Aorta (tissue), 5 donors: ENCODE measurements at places on chromosomes 3 and 15.

DNA sequence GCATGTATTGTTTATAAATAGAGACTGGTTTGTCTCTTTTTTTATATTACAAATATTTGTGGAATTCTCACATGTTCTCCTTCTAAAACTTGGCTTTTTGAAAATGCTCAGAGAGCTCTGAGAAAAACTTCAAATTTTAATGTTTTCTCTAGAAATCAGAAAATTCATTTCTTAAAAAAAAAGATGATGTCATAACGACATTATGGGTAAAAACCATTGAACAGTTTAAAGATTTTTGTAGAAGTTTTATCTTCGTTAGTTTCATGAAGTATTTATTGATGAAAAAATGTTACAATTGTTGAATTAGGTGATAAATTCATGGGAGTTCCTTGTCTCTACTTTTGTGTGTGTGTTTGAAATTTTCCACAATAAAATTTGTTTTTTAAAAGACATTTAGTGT, 81.3 kb downstream of the SATB1 start:
- no peak for DNase-seq

DNA sequence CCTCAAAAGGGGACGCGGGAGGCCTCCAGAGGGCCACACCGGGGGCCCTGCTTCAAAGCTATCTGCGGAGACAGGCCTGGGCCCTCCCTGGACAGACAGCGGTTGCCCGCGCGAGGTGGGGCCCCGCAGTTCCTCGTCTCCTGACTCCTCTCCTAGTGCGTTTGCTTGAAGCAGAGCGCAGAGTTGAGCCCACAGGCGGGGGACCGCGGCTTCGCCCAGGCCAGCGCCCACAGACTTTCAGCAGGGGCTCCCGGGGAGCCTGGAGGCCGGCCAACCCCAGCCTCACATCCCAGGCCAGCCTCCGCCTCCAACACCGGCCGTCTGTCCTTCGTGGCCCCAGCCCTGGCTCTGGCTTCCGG, 540 bp upstream of the ADAMTS7 start:
- no peak for DNase-seq

DNA sequence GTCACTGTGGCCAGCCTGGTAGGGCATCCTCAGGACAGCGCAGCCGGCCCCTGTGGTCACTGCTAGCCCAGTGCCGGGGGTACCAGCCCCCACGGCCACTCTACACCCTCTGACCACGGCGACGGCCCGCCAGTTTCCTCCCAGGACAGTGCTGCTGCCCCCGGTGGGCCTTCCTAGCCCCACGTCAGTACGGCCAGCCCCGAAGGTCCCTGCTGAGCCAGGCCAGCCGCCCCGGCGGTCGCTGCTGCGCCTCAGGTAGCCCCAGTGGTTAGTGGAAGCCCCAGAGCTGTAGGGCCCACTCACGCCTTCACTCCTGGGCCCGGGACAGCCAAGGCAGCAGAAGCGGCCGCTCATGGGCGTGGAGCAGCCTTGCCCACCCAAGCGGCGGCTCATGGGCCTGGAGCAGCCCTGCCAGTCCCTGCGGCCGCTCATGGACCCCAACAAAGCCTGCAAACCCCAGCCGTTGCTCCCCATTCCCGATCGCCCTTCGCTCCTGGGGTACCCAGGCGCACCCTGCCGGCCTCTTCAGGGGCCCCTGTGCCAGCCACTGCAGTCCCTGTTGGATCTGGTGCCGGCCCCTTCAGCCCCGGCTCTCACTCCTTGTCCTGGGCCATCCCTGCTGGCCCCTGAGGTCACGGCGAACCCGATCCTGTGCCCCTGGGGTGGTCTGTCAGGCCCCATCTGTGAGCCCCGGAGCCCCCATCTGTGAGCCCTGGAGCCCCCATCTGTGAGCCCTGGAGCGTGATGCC, 9.5 kb upstream of the ROPN1B start:
- peak; percentile 50 for DNase-seq

GRCh38 chr3:179971280-179971679, 65.5 kb downstream of the PEX5L start:
- DNase-seq = no peak

- peak; percentile 64 for DNase-seq
Observed at GRCh38 chr15:100526027-100526481, 2.7 kb downstream of the CERS3 start.

DNA sequence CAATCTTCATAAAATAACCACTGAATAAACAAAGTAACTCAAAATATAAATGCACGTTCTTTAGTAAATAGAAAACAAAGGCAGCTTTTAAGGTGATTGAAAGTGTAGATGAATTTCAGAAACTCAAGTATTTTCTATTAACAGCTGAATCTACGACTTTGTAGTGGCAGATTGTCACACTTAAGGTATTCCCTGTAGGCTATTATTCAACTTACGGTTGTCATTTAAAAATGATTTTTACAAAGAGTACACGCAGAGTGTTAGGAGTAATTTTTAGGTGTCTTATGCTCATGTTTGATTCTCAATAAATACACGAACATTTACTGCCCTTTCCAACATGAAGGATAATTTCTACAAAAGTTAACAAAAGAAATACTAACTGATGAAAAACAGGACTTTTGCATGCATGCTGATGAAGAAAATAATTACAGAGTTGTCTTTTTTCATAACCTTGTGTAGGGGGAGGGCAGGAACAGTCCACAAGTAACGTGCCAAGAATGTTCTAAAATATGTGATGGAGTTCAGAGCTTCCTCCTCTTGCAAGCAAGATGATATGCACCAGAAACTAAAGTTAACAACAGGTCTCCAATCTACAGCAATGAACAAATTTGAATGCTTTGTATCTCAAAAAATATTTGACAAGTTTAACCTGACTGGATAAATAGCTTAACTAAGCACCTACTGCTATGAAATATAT, 16.7 kb downstream of the DCBLD2 start:
- no peak for DNase-seq

GRCh38 chr15:62945063-62945462, 97.5 kb upstream of the TPM1 start:
- no peak for DNase-seq

GRCh38 chr3:63349583-63350573, 71.8 kb downstream of the SYNPR start:
- DNase-seq = peak; percentile 54

- no peak for DNase-seq
Observed at GRCh38 chr3:125281381-125281780, 68.8 kb upstream of the SLC12A8 start.

DNA sequence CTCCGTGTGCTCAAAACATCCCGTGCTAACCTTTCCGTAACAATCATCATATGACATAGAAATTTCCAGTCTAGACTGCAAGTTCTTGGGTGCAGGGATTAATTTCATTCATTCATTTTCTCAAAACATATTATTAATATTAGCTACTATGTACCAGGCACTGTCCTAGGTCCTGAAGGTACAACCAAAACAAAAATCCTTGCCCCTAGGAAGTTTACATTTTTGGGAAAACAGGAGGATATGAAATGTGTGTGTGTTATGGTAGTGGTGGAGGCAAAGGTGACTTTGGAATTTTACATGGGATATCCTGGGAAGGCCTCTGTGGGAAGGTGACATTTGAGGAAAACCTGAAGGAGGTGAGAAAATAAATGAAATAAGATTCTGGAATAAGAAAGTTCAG, 222.6 kb downstream of the LRRC3B start:
- DNase-seq = no peak

GRCh38 chr3:150699068-150699639, 4.6 kb downstream of the ERICH6 start:
- no peak for DNase-seq

- peak; percentile 39 for DNase-seq
Observed at GRCh38 chr15:100759698-100760356, 119.8 kb upstream of the ALDH1A3 start.

DNA sequence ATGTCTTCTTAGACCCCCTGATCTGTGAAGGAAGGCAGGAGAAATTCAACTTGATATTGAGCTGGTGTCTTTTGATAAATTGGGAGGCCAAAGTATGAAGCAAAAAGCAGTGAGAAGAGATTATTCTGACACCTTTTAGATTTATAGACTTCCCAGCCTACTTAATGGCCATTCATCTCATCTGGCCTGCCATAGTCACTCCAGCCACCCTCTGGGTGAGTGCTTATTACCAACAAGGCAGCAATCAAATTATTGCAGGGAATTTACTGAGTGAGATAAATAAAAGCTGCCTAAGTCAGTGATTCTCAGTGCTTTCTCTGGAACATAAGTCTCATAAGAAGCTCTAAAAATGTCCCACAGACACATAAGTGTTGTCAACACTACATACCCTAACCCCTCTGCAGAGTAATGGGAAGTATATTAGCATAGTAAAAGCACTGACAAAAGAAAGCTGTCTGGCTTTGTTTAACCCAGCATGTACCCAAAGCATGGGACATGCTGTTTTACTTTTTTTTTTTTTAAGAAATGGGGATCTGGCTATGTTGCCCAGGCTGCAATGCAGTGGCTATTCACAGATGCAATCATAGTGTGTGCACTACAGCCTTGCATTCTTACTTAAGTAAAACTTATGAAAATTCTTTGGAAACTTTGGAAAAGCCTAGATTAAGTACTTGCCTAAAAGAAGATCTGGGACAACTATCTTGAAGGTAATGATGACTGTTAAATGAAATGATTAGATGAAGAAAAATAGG, 725.3 kb downstream of the TUSC7 start:
- no peak for DNase-seq

DNA sequence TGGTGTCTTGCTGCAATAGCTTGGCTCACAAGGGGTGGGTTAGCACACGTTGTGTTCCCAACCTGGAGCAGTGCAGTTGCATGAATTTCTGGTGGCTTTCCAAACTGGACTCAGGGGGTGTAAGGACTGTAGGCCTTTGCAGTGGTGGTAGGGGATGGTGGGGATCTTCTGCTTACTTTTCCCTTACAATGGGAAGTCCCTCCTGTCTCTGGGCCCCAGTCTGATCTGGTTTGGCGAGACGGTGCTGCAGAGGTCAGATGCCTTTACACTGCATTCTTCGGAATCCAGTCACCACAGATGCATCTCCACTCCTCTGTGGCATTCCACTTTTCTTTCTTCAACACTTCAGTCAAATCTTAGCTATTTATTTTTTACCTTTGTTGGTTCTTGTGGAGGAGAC, 132.1 kb downstream of the DOCK3 start:
- DNase-seq = no peak

DNA sequence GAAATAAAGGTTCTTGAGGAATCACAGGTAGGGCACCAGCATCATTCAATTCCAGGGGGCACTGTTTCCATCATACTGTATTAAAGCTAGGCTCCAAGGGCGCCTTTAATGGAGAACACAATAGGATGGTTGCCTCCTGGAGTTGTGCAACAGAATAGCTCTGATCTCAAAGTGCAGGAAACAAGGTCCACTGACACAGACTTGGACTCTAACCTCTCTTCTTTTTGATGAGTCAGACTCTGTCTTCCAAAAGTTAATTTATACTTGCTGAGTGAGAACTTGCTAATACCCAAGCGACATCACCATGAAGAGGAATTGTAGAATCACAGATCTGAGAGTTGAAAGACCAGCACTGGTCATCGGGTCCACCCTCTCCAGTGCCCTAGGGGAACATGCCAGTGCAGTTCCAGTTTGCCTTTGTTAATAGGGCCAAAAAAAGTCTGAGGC, 94.4 kb upstream of the PHLDB2 start:
- no peak for DNase-seq

DNA sequence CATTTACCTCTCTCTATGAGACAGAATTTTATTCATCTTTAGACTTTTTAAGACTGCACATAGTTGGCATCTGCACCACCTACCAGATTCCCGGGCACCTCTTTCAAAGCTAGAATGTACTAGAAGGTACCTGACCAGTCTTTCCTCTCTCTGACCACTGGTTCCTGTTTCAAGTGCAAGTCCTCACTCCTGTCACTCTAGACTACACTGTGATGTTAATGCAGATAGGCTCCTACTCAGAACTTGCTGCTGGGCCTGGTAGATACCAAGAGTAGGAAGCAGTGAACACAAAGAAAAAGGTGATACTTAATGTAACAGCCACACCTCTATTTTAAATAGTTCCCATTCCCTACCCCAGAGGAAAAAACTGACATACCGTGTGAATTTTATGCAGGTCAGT, 8.1 kb upstream of the TCAIM start:
- no peak for DNase-seq

DNA sequence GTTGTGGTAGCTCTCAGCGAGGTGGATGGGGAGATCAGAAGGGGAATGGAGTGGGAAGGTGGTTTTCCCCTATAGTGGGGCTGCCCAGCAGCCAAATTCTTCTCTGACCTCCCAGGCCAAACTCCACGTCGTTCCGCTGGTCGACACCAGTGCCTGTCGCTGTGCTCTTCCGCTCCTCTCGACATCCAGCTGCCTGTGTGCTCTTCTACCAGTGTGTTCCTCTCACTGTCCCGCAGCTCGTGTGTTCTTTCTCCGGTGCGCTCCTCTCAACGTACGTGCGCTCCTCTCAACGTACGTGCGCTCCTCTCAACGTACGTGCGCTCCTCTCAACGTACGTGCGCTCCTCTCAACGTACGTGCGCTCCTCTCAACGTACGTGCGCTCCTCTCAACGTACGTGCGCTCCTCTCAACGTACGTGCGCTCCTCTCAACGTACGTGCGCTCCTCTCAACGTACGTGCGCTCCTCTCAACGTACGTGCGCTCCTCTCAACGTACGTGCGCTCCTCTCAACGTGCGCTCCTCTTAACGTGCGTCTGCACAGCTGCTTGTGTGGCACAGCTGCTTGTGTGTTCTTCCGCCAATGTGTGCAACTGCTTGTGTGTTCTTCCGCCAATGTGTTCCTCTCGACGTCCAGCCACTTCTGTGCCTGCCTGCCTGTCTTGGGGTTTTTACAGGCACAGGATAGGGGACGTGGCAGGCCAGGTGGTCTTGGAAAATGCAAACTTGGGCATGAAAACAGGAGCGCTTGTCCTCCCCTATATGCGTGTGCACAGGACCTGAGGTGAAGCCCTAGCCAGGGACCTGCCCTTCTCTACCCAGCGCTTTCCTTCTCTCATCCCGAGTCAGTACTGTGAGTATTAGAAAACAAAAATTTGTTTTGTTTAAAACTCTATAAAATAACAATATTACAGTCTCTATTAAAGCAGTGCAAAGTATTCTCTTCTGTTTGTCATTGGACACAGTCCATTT, 991.1 kb downstream of the GBE1 start:
- no peak for DNase-seq

- no peak for DNase-seq
Observed at GRCh38 chr3:134850761-134851160, 55.7 kb downstream of the EPHB1 start.

DNA sequence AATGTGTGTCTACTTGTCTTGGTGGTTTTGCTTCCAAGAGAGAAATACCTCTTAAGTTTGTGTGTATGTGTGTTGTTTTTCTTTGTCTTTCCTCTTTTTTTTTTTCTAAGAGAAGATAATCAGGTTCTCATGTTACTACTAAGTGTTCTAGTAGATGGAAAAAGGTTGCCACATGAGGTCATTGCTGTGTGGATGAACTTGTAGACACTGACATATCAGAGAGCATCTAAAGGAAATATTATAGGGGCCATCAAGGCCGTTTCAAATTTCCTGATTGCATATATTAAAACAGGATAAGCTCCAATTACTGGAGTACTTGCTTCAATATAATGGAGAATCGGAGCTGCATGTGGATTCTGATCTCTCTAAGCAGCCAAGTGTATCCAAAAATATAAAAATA, 747.5 kb downstream of the NR2F2 start:
- DNase-seq = no peak

DNA sequence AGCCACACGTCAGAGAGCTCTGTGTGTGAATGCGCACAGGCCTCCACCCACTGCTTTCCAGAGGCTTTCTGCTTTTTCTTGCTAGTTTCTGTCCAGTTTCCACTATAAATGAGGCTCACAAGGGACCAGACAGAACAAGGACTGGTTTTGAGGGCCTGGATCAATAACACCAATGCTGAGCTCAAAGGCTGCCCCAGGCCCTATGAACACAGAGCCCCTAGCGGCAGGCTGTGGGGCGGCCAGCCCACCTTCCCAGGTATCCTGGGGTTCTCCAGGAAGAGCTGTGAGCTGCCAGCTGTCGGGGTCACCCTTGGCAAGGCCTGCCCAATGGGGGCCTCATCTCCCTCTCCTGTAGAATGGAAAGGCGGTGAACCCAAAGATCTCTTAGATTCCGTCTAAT, 2.2 kb upstream of the ITIH3 start:
- DNase-seq = no peak
